AG09309 (cell line): ENCODE measurements at places on chromosomes 7 and 10.

DNA sequence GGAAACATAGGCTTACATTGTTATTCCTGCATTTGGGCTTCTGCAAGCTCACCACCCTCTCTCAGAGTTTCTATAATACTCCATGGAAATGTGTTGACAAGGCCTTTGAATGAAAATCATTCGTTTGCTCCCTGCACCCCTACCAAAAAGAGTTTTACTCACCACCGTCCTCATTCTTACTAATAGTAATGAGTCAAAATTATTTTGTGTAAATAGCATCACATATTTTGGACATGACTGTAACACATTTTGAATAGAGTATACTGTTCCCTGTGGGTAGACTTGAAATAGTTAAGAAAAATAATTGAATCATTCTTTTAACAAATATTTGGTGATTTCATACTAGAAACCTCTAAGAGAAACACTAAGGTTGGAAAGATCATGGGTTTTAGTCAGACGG lies 84.6 kb downstream of the AKAP9 start:
- peak; percentile 28 for DNase-seq

DNA sequence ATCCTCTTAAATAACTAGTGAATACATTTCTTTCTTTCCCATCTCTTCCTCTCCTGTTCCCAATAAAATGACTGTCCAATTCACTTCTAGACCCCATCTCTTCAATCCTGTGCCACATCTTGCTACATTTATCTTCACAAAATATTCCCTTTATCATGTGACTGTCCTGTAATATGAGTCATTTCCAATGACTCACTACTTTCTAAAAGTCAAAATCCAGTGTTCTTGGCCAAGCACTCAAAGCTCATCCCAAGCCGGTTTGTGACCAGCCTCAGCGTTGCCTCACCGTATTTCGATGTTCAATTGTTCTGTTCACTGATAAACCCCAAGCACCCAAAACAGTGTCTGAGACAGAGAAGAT lies 104.7 kb downstream of the PARD3 start:
- DNase-seq = no peak

- DNase-seq = no peak
Observed at GRCh38 chr7:67637023-67637358, 640.4 kb downstream of the TYW1 start.

DNA sequence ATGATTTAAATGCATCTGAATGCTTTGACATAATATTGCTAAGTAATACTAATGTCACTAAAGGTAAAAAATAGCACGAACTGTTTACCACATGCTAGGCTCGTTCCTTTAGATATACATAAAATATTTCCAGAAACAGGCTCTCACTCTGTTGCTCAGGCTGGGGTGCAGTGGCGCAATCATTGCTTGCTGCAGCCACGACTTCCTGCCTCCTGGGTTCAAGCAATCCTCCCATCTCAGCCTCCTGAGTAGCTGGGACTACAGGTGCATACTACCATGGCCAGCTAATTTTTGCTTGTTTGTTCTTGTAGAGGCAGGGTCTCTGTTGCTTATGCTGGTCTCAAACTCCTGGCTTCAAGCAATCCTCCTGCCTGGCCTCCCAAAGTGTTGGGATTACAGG lies 183.3 kb downstream of the SGMS1 start:
- DNase-seq = no peak

DNA sequence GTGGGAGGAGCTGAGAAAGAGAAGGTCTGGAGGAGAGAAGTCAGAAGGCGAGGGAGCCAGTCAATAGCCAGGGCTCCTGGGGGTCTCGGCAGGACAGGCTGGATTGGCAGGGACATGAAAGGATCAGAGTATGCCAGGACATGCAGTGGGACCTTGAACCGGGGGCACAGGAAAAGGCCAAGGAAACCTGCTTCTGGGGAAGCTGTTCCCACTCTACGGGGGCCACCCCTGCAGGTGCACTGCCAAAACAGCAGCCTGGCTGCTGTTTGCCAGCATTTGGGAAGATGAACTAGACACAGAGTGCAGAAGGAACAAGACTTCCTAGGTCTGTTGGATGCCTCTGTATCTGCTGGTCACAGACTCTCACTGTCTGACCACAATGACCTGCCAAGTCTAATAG lies 194.9 kb upstream of the PRSS58 start:
- no peak for DNase-seq

DNA sequence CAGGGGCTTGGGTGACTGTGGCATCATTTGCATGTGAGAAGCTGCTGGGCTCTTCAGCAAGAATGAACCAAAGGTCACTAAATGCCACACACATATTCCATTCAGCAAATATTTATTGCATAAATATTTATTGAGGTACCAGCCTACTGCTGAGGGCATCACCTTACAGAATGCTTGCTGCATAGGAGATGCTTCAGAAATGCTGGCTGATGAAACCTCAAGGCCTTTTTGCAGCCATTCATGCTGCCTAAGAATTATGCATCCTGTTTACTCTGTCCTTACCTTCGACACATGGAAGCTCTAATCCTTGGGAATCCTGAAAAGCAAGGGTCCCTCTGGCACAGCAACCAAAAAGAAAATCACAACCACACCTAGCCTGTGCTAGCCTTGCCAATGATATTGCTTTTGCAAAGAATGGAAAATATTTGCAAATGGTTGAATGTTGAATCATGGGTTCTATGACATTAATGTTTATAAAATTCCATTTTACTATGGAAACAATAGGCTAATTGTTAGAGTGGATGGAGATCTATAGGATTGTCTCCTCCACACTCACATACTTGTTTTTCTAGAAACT lies 79.6 kb downstream of the PCGF5 start:
- no peak for DNase-seq

DNA sequence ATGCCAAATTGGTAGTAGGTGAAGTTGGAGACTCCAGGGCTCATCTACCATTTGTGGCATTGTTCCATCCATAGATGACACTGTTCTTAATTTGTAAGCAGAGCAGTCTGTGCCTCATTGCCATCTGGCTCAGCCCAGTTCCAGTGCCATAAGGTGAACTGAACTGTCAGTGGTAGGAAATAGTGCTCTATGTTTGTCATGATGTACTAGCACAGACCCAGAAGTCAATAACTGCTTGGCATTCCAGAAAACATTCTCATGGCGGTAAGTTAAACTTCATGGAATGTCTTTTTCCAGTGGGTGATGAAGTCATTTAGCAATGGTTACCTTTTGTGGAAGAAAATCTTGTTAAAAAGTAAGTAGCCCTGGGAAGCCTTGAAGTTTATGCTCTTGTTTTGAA lies 302.7 kb downstream of the SUGCT start:
- peak; percentile 89 for DNase-seq

- no peak for DNase-seq
Observed at GRCh38 chr7:30069096-30069867, 41.1 kb downstream of the PLEKHA8 start.

DNA sequence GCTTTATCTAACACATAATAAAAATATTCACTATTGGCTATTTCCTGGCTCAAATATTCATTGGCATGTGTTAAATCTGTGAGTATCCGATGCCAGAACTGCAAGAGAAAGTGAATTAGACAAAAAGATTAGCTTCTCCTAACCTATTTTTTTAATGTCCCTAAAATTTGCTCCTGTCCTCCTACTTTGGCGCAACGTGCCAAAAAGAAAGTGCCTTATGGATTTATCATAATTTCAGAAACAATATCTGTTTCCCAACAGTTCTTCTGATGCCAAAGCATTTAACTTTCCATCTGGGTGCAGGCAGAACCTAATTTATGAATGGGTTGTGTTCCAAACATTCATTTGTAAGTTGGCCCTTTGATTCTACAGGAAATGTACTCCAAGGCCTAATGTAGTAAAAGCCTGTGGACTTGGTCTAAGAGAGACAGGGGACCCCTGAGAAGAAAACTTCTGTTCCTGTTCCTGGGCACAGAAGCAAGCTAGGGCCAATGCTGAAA lies 15.4 kb downstream of the PIP4K2A start:
- no peak for DNase-seq

DNA sequence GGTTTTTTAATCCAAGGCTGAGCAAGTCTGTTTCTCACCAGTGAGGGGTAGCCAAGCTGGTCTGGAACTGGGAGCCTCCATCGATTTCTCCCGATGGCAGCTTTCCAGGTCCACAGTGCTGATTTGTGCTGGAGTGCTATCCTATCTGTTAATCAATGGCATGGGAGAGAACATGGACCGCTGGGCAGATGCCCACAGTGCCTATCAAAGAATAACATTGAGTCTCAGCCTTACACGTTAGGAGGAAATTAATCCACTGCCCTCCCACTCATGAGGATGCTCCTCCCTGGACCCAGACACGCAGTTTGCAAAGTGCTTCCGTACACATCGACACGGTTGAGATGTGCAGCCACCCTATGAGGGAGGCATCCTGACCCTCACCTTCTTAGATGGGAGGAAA lies 36.0 kb upstream of the CUX1 start:
- DNase-seq = no peak

DNA sequence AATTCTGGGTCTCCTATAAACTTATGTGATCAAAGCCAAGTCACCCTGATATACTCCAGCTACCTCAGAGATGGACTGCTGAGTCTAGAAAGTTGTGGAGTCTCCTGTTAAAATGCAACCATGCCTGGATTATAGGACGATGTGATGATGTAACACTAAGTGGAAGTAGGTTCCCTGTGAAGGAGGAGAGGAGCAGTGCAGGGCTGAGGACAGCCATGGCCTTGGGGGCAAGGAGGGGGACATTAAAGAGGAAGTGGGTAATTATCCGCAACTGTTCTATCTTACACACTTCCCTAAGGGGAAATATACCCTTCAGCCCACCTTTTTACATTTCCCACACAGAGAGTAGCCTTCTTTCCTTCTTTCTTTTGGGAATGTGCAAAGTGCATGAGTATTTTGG lies 63.8 kb downstream of the MTPN start:
- no peak for DNase-seq

DNA sequence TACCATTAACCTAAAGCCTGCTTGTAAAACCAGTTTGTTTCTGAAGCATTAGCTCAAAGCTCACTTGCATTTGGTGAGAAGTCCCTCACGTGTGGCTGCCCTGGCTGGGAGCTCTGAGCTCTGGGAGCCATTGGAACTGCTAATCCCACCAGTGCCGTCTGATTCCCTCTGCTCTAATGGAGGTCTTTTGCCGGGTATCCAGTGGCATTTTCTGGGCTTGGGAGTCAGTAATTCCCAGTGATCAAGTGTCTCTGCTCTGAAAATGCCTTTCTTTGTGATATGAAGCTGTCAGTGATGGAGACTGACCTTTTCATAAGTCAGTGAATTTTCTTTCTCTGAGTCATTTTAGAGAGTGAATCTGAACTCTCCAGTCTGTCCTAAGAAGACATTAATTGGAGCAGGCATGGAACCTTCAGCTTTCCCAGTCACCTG lies 36.9 kb upstream of the FAM20C start:
- DNase-seq = no peak

DNA sequence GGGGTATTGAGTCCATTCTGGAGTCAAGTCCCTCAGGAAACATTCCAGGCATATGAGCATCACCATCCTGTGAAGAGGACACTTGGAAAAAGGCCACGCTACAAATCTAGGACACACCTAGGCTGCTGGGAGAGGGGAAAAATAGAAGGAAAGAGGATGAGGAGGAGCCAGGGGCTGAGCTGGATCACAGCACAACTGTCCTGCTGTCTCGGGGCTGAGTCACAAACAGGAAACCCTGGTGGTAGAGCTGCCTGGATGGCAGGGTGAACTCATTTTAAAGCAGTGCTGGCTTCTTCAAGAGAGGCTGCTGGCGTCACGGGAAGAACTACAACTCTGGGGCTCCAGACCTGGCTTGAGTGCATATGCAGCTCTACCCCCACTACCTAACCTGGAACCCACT lies 151.5 kb downstream of the RNF216 start:
- DNase-seq = no peak

DNA sequence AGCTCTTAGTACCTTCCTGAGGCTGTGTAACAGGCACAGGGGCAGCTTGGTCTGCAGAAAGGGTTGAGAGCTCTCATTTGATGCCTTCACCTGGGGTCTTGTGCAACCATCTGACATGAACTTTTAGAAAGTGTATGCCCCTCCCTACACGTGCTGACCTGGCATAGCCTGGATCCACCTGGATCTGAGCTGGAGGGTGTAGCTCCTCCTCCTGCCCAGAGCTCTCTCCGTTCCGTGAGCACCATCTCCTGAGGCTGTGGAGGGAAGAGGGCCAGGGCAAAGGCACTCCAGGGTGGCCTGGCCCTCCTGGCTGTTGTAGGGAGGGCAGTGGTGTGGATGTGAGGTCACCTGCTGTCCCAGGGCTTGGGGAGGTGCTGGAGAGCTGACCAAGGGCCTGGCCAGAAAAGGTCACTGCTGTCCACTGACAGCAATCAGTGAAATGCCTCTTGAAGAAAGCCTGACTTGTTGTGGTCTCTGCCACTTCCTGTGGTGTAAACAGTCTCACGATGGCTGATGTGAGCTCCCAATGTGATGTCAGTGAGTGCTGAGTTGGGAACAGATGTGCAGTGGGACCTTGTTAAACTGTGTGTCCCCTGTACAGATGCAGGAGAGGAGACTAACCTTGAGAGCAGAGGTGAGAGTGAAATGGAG lies 23.0 kb downstream of the AMZ1 start:
- no peak for DNase-seq

DNA sequence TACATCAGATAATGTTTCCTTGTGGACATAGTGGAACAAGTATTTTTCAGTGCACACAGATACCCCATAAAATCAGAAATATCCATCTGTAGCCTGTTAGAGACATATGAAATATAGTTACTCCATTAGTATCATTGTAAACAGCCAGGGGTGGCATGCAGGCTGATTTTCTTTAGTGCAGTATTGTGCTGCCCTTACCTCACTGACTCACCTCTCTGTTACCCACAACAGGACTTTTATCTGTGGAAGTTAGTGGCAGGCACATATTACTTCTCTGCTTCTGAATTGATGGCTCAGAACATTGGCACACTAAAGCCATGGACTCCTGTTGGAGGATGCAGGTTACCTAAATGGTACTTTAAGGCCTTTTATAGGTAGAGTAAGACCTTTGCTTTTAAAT lies 70.0 kb downstream of the SLC25A40 start:
- DNase-seq = no peak

DNA sequence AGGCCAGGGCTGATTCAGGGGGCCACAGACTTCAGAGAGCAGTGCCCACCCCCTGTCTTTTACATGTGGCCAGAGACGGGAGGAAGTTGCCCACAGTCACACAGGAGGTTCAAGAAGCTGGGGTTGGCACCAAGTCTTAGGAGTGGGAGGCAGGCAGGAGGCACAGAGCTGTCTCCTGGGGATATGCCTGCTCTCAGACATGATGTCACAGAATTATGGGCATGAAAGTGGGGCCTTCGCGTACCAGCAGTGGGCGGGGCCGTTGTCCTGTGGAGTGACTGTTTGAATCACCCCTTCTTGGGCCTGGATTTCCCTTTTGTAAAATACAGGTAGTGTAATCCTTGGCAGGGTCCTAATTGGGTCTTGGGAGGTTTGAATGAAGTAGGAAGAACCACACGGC lies 81.2 kb upstream of the PPIF start:
- DNase-seq = no peak

GRCh38 chr7:11591055-11591633 lies 240.9 kb downstream of the THSD7A start:
- DNase-seq = no peak
